ENCODE measurements at places on chromosomes 16 and 17.

- H3K4me1 ChIP-seq = peaks cover 6% of the 10 kb centered on the region
- H3K27me3 ChIP-seq = no peaks in the 10 kb centered on the region
- no peak for DNase-seq
- no peak overlapping the region for H3K4me3 ChIP-seq
- no peaks in the 10 kb centered on the region for H3K36me3 ChIP-seq
Measured at GRCh38 chr17:82113941-82114340, 15.9 kb upstream of the FASN start.

- H3K27me3 ChIP-seq = no peaks in the 10 kb centered on the region
- H3K4me3 ChIP-seq = no peak overlapping the region
- H3K4me1 ChIP-seq = no peaks in the 10 kb centered on the region
- no peak for DNase-seq
Measured at GRCh38 chr17:37107406-37108083, 158.8 kb downstream of the AATF start.

DNA sequence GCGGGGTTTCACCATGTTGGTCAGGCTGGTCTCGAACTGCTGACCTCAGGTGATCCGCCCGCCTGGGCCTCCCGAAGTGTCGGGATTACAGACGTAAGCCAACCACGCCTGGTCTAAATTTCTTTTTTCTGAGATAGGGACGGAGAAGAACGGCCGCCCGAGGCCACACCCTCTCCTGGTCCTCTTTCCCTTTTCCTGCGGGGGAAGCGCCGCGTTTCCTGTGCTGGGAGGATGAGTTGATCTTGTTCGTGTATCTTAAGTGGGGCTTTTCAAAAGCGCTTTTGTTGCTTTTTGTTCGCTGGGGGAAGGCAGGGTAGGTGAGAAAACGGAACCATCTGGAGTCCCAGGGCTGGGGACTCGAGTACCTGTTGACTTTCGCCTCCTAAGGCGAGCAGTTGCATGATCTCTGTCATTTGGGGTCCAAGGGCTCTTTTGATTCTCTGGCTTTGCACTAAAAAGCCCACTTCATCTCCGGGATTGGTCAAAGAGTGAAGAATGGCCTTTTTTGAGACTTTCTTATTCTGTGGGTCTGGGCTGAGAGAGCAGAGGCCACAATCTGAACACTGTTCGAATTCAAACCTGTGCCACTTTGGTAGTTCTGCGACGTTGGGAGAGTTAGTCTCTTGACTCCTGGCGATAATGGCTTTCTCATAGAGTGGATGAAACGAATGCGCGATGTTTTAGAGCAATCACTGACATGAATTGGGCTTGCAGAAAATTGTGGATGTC lies 1.3 kb downstream of the FUS start:
- peaks cover 4% of the 10 kb centered on the region for H3K27me3 ChIP-seq
- peak; percentile 61 for DNase-seq
- peak overlapping the region; percentile 99 for H3K27ac ChIP-seq
- H3K4me1 ChIP-seq = peaks cover 58% of the 10 kb centered on the region
- H3K36me3 ChIP-seq = peaks cover 59% of the 10 kb centered on the region

GRCh38 chr16:75660321-75660720 lies 12.7 kb downstream of the TERF2IP start:
- H3K4me1 ChIP-seq = peaks cover 8% of the 10 kb centered on the region
- H3K27ac ChIP-seq = no peak overlapping the region
- peaks cover 14% of the 10 kb centered on the region for H3K36me3 ChIP-seq
- no peak for DNase-seq

GRCh38 chr17:32275060-32276042 lies 9.7 kb downstream of the RHBDL3 start:
- no peak overlapping the region for H3K4me3 ChIP-seq
- H3K27ac ChIP-seq = no peak overlapping the region
- H3K27me3 ChIP-seq = peaks cover 9% of the 10 kb centered on the region
- no peaks in the 10 kb centered on the region for H3K4me1 ChIP-seq
- no peaks in the 10 kb centered on the region for H3K36me3 ChIP-seq
- peak; percentile 19 for DNase-seq

DNA sequence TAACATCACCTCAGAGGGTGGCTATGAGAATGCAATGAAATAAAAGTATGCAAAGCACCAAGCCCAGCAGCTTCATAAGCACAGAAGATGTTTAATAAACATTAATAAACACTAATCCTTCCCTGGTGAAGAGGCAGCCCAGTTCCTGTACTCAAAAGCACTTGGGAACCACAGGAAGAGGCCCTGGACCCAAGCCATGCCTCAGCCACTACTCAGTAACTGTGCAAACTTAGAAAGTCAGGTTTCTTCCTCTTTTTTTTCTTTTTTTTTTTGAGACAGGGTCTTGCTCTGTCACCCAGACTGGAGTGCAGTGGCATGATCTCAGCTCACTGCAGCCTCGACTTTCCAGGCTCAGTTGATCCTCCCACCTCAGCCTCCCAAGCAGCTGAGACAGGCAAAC lies 5.3 kb downstream of the ARHGAP17 start:
- no peak for DNase-seq
- no peak overlapping the region for H3K4me3 ChIP-seq
- no peak overlapping the region for H3K27ac ChIP-seq
- no peaks in the 10 kb centered on the region for H3K27me3 ChIP-seq
- peaks cover 84% of the 10 kb centered on the region for H3K4me1 ChIP-seq

DNA sequence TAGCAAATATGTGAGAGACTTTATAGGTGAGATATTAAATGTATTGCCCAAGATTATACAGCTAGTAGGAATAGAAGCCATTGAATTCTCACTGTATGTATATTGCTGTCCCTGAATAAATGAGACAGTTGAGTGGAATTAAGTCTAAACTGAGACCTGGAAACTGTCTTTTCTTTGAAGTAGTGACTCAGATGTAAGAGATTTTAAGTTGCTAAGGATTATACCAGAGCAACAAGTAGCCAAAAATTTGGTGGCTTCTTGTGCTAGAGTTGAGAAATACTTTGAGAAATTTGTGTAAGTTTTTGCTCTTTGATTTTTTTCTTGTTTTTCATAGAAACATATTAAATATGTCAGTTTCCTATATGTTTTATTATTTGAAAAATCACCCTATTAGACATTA lies 58.7 kb downstream of the TANC2 start:
- no peaks in the 10 kb centered on the region for H3K27me3 ChIP-seq
- H3K4me1 ChIP-seq = no peaks in the 10 kb centered on the region
- H3K36me3 ChIP-seq = peaks cover 2% of the 10 kb centered on the region

- H3K36me3 ChIP-seq = no peaks in the 10 kb centered on the region
- no peak overlapping the region for H3K4me3 ChIP-seq
- H3K27ac ChIP-seq = no peak overlapping the region
- peaks cover 10% of the 10 kb centered on the region for H3K27me3 ChIP-seq
- DNase-seq = no peak
Measured at GRCh38 chr16:55856950-55857349, 18.2 kb downstream of the CES5A start.

GRCh38 chr17:37823996-37824395 lies 79.1 kb upstream of the HNF1B start:
- H3K36me3 ChIP-seq = no peaks in the 10 kb centered on the region
- no peak overlapping the region for H3K27ac ChIP-seq
- H3K27me3 ChIP-seq = peaks cover 4% of the 10 kb centered on the region
- no peak for DNase-seq
- H3K4me1 ChIP-seq = peaks cover 10% of the 10 kb centered on the region

DNA sequence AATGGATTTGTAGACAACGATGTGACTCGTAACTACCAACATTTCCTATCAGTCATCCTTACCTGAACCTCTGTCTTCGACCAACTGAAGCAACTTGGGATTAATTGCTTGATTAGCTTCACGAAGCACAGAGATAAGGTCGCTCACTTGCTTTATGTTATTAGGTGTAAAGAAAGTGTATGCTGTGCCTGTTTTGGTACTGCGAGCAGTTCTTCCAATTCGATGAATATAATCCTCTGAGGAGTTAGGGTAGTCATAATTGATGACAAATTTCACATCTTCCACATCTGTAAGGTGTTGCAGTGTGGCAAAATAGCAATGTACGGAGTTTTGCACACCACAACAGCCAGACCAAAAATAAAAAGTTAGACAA lies 3.6 kb upstream of the POLG2 start:
- peaks cover 83% of the 10 kb centered on the region for H3K4me1 ChIP-seq
- peaks cover 71% of the 10 kb centered on the region for H3K36me3 ChIP-seq
- H3K4me3 ChIP-seq = no peak overlapping the region
- peak overlapping the region; percentile 67 for H3K27ac ChIP-seq

- peaks cover 33% of the 10 kb centered on the region for H3K4me1 ChIP-seq
- H3K27me3 ChIP-seq = no peaks in the 10 kb centered on the region
- H3K36me3 ChIP-seq = peaks cover 46% of the 10 kb centered on the region
Measured at GRCh38 chr16:30662449-30662848, 4.2 kb downstream of the FBRS start.

DNA sequence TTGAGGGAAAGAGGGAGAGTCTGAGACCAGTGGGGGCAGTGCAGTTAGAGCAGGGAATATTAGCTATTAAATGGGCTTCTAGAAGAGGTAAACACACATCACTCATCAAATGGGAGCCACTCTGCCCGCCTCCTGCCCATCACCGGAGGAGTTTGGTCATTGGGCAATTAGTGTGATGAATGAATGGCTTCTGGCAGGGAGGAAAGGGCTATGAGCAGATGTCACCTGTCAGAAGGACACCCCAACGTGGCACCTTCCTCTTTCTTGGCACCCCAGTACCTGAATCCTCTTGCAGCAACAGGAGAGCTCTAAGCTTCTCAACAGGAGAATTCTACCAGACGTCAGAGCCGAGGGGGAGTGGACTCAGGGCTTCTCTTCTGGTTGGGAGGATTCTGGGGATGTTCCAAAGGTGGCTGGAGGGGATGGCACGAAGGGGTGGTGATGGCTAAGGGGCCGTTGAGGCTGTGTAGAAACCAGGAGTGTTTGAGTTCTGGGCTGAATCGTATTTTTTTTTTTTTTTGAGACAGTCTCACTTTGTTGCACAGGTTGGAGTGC lies 11.0 kb downstream of the C1QTNF1 start:
- no peaks in the 10 kb centered on the region for H3K36me3 ChIP-seq
- no peaks in the 10 kb centered on the region for H3K4me1 ChIP-seq
- H3K27ac ChIP-seq = no peak overlapping the region
- no peak overlapping the region for H3K4me3 ChIP-seq
- DNase-seq = no peak
- H3K27me3 ChIP-seq = peaks cover 4% of the 10 kb centered on the region

- H3K36me3 ChIP-seq = no peaks in the 10 kb centered on the region
- H3K4me3 ChIP-seq = no peak overlapping the region
Measured at GRCh38 chr16:55154262-55154661, 169.7 kb upstream of the IRX6 start.

DNA sequence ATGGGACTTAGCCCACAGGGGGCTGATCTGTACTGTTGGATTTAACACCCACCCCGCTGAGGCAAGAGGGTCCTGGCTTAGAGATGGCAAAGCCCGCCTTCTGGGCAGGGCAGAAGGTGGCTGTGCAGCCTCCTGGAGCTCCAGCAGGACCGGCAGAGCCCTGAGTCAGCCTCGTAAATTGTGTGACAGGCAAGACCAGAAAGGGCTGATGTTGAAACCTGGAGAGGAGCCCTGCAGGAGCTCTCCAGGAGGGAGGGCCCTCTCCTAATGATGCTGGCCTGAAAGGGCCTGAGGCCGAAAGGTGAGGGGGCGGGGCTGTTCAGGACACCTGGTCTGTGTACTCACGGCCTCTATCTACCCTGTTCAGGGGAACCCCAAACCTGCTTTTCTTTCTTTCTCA lies 22.5 kb upstream of the MYO15B start:
- H3K36me3 ChIP-seq = no peaks in the 10 kb centered on the region
- no peak overlapping the region for H3K4me3 ChIP-seq
- no peaks in the 10 kb centered on the region for H3K27me3 ChIP-seq
- DNase-seq = no peak
- no peak overlapping the region for H3K27ac ChIP-seq

- H3K4me1 ChIP-seq = no peaks in the 10 kb centered on the region
- no peak overlapping the region for H3K4me3 ChIP-seq
- H3K27me3 ChIP-seq = no peaks in the 10 kb centered on the region
- H3K36me3 ChIP-seq = no peaks in the 10 kb centered on the region
- no peak overlapping the region for H3K27ac ChIP-seq
Measured at GRCh38 chr16:13439766-13440165, 480.2 kb upstream of the ERCC4 start.

DNA sequence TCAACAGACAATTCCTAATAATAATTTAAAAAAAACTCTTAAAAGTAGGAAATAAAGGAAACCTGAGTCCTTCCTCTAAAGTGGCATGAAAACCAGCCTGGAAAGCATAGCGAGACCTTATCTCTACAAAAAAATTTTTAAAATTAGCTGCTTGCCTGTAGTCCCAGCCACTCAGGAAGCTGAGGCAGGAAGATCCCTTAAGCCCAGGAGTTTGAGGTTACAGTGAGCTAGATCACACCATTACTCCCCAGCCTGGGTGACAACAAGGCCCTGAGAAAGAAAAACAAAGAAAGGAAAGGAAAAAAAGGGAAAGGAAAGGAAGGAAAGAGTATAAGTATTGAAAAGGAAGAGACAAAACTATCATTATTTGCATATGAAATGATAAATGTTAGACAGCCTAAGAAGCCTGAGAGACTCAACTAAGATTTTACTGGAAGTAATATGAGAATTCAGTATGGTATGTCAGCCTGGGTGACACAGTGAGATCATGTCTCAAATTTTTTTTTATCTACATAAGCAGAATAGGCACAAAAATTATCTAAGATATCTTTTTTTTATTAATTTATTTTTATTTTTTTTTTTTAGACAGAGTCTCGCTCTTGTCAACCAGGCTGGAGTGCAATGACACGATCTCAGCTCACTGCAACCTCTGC lies 113.0 kb downstream of the GOSR1 start:
- no peaks in the 10 kb centered on the region for H3K36me3 ChIP-seq
- no peak overlapping the region for H3K4me3 ChIP-seq
- peaks cover 4% of the 10 kb centered on the region for H3K4me1 ChIP-seq
- no peak for DNase-seq
- peaks cover 1% of the 10 kb centered on the region for H3K27me3 ChIP-seq

GRCh38 chr17:79242873-79243602 lies 168.4 kb downstream of the ENGASE start:
- H3K27ac ChIP-seq = no peak overlapping the region
- no peak overlapping the region for H3K4me3 ChIP-seq
- DNase-seq = no peak
- H3K36me3 ChIP-seq = no peaks in the 10 kb centered on the region
- H3K4me1 ChIP-seq = no peaks in the 10 kb centered on the region
- H3K27me3 ChIP-seq = peaks cover 2% of the 10 kb centered on the region

DNA sequence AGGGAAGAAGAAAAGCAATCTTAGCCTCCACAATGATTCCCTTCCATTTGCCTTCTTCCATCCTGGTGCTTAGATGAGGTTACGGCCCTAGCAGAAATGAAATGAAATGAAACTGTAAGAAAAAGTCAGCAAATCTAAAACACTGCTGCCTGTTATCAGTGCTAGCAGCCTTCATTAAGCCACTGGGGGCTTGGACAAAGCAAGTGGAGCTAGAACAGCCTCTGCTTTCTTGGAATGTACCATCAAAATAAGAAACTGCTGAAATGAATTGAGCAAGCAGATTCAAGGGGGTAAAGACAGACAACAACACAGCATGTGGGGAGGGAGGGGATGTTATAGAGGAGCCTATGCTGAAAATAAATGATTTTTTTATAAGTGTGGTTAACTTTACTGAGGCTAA lies 5.1 kb downstream of the ANKFN1 start:
- H3K4me1 ChIP-seq = no peaks in the 10 kb centered on the region
- H3K27ac ChIP-seq = no peak overlapping the region
- no peak overlapping the region for H3K4me3 ChIP-seq
- no peak for DNase-seq

GRCh38 chr17:59491353-59492090 lies 73.9 kb upstream of the DHX40 start:
- no peaks in the 10 kb centered on the region for H3K4me1 ChIP-seq
- H3K27me3 ChIP-seq = peaks cover 4% of the 10 kb centered on the region
- no peaks in the 10 kb centered on the region for H3K36me3 ChIP-seq
- no peak overlapping the region for H3K27ac ChIP-seq
